ENCODE measurements at places on chromosomes 2 and 18.

DNA sequence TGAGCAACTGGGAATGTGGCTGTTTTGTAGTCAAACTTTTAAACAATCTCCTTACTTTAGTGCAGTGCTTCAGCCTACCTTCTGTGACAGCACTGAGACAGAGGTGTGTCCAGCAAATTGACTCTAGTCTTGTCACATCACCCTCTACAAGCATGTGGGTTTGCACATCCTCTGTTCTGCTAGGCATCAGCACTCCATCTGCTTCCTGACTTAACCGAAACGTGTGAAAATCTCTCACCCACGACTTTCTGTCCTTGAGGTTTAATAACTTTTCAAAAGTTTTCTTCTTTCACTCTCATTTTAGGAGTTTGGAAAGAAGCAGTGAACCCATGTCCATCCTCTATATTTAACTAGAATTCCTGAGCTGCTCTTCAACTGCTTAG lies 42.6 kb downstream of the TTR start:
- DNase-seq, result no peak

DNA sequence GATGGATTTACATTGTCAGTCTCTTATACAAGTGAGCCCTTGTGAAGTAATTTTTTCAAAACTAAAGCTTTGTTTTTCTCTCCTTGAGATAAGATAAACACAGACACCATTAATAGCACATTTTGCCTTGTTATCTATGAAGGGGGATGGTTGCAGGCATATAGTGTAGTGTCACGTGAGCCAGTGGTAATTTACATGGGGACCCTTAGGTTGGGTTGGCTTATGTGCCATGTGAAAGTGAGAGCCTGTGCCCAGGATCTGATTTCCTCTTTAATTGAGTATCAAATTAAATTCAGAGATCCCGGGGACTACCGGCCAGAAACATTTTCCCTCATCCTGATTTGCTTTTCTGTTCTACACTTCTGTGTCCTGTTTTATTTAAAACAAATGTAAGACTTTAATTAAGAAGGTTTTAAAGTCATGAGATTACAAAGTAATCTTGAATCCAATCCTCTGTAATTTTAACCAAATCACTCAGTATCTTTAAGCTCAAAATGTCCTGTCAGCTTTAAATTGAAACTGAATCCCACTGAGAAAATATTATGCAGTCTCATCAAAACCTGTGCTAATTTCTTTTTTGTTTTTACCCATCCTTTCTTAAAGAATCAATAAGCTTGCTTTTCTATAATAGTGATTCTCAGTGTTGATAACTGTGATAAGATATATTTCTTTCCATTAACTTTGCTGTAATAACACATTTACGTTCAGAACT lies 63.8 kb downstream of the PTPRM start:
- DNase-seq, result no peak

DNA sequence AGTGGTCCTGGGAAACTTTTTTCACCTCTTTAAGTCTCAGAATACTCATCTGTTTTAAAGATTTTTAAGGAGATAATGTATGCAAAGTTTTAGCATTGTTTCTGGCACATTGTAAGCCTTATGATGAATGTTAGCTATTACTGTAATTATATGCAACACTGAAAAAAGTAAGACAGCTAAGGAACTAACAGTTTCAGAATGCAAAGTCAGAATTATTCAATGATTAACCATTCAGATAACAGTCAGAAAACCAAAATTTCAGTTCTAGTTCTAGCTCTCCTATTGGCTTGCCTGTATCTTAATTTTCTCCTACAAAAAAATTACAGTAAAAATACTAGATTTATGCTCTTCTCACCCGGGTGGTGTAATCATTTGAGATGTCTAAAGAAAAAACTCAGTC lies 101.1 kb downstream of the SLC4A10 start:
- no peak for DNase-seq

DNA sequence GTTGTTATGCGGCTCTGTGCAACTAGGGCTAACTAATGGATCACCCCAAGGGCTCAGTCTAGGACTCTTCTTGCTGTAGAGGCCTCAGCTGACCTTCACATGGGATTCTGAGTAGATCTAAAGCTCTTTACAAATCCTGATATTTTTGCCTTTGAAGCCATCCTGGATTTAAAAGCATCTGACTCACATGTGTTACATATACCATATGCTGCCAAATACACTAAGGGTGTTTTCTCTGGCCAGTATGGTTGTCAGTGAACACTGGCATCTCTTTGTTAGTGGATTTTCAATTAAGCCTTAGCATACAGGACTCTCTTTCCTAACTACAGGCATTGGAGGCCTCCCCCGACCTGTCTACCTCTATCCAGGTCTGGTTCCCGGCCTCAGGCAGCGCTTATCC lies 992.8 kb upstream of the FANCL start:
- no peak for DNase-seq

Measured in NCI-H1092 treated with DMSO at 0.1 percent for 48 hours (cell line).